ENCODE measurements at places on chromosomes 16 and 17.

DNA sequence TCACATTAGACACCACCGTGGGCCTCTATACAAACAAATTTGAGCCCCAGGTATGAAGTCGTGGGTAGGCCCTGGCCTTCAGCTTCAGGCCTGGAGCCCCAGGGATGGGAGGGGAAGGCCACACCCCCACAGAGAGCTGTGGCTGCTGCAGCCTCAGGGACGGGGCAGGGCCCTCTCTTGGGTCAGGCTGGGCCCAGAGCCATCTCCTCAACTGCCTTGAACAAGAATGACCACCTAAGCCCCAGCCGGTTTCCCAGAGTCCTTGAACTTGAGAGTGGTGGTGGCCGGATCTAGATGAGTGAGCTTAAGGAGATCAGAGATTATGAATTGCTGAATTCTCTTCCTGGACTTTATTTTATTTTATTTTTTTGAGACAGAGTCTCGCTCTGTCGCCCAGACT lies 18.6 kb downstream of the SCNN1B start:
- DNase-seq = no peak

DNA sequence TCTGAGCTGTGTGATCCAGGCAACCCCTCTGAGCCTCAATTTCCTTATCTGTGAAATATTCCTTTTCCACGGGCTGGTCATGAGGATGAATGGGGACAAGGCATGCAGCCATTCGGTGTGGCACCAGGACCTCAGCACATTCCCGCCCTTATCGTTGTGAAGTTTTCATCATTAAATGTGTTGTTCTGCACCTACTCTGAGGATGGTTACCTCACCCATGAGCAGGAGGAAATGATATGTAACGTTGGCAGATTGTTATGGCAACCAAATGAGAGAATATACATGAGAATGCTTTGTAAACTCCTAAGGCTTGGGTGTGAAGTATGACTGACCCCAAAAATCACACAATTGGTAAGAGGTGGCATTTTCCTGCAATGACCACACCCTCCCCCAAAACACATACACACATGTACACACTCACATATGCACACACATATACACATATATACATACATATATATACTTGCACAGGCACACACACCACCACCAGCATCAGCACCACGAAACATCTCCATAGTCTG lies 39.5 kb downstream of the SMARCE1 start:
- DNase-seq = no peak

DNA sequence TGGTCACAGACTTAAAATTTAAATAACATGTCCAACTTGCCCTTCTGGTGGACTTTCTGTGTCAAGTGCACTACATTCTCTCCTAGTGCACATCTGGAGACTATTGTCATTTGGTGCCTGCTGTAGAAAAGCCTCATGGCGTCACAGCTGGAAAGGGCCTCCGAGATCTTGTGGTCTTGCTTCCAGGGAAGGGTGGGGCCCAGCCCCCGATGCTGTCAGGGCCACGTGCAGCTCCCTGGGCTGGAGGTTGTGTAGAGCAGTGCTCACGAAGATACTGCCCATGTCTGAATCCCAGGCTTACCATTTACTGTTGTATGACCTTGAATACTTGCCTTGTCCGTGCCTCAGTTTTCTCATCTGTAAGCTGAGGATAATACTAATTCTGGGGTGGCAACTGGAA lies 6.8 kb upstream of the MPRIP start:
- no peak for DNase-seq

GRCh38 chr16:74463888-74464287 lies 42.6 kb upstream of the CLEC18B start:
- no peak for DNase-seq

All from neural crest cell (in vitro differentiated cells).